ENCODE measurements at places on chromosomes 11 and 22.
A peak's percentile ranks its signal among the peaks of the same experiment; 100 is the strongest.

- no peak for DNase-seq
Observed at GRCh38 chr11:62399878-62400266, 19.0 kb upstream of the SCGB1A1 start.

DNA sequence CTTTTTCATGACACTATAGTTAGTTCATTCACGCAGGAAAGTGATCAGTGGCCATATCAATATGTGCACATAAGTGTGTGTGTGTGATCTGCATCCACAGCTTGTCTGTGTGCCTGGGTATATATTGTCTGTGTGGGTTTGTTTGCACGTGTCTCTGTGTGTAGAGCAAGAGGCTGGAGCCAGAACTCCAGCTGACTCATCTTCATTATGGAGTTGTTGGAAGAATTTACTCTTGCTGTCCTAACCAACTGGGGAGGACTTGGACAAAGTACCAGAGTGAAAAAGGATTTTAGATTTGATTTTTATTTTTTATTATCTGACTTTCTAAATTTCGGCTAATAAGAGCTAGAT lies 63.9 kb downstream of the TP53I11 start:
- no peak for DNase-seq

DNA sequence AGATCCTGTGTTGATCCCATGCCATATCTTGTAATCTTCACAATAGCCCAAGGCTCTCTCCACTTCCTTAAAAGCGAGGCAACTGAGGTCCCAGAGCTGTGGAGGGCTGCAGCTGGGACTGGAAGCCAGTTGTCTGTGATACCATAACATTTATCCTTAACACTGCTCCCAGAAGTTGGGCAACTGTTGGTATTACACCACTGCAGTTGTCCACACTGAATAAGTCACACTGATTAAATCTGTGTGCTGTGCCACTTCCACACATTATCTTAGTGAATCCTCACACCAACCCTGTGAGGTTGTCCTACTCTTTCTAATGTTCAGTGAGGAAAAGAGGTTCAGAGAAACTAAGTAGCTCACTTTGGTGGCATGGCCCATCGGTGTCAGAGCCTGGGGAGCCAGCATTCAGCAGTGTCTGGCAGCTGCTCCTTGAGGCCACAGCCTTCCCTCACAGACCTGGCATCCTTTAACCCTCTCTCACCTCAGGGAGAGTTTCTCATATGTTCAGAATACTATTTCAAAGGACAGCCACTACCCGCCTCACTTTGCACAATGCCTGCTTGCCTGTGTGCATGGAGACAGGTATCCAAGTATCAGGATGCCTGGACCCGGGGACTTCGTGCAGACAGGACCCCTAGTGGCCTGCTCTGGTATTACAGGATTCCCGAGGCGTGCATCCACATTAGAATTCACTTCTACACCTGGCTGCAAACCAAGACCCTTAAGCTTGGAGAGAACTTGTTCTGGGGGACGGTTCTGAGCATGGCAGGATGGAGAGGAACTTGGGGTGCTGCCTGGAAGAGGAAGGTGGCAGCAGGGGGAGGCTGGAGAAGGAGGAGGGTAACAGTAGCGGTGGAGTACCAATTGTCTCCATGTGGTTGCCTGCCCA lies 221.9 kb upstream of the TBCEL start:
- peak; percentile 25 for DNase-seq

- DNase-seq = no peak
Observed at GRCh38 chr11:94926698-94927237, 46.6 kb downstream of the CWC15 start.

- DNase-seq = no peak
Observed at GRCh38 chr11:108694846-108695245, 30.0 kb downstream of the DDX10 start.

- no peak for DNase-seq
Observed at GRCh38 chr11:73121692-73122091, 20.4 kb downstream of the FCHSD2 start.

DNA sequence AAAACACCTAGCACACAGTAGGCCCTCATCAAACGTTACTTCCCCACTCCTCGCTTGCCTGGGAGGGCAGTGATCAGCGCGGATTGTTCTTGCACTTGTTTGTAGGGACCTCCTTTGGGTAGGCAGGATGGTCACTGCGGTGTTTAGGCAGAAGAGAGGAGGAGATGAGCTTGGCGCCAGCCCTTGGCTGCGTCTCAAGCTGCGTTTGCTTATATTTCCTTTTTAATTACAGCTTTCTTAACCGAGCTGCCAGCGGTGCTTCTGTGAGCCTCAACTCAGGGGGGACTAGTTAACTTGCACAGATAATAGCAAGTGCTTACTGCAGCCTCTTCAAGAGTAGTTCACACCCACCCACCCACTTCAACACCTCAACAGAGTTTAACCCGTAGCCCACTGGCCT lies 15.1 kb downstream of the IFT27 start:
- no peak for DNase-seq

GRCh38 chr22:49786976-49787706 lies 40.5 kb downstream of the BRD1 start:
- no peak for DNase-seq

- no peak for DNase-seq
Observed at GRCh38 chr11:17547051-17547577, at the start of gene OTOG. OTOG (plus strand) TSS chr11:17547259; CDS start chr11:17547373, 114 bp downstream.

DNA sequence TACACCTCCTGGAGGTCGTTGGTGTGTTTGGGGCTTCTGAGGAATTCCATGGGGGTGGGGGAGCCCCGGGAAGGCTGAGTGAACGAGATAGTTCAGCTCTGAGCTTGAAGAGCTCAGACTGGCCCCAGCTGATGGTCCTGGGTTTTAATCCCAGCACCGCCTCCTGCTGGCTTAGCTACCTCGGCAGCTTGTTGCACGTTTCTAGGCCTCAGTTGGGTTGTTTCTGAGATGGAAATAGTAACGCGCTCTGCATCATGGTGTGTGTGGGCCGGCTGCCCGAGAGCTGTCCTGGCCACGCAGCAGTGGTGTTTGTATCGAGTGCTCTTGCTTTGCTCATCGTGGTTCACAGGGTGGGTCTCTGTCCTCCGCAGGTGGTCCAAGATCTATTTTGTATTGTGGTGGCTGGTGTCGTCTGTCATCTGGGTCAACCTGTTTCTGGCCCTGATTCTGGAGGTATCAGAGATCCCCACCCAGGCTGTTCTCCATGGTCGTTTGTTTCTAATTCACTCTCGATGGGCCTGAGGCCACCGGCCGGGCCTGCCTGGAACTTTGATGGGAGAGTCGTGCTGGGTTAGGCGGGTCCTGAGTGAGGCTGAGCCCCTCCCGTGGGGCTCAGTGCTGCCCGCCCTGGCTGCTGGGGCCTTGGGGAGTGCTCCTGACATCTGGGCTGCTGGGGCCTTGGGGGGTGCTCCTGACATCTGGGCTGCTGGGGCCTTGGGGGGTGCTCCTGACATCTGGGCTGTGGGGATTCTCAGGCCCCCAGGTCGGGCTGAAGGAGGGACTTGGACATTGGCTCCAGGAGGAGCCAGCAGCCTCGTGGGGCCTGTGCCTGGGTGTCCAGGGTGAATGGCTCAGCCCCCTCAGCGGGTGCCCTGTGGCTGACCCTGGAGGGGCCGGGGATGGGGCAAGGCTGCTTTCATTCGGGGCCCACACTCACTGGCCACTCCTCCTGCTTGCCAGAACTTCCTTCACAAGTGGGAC lies 37.7 kb downstream of the TPCN2 start:
- no peak for DNase-seq

GRCh38 chr11:122170815-122171475 lies 54.9 kb upstream of the BLID start:
- DNase-seq = no peak

DNA sequence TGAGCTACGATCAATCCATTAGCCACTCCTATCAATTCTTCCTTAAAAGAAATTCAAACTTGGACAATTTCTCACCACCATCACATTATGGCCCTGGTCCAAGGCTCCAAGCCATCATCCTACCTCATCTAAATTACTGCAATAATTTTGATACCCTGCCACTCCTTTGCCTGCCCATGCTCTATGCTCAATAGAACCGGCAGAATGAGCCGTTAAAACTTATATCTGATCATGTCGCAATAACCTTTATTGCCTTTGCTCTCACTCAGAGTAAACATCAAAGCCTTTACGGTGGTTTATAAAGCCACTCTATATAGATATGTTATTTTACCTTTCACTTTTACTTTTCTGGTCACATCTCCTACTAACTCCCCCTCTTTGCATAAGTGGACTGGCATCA lies 2392.1 kb upstream of the RAG2 start:
- no peak for DNase-seq

GRCh38 chr22:30675436-30675835 lies 7.8 kb upstream of the DUSP18 start:
- no peak for DNase-seq

DNA sequence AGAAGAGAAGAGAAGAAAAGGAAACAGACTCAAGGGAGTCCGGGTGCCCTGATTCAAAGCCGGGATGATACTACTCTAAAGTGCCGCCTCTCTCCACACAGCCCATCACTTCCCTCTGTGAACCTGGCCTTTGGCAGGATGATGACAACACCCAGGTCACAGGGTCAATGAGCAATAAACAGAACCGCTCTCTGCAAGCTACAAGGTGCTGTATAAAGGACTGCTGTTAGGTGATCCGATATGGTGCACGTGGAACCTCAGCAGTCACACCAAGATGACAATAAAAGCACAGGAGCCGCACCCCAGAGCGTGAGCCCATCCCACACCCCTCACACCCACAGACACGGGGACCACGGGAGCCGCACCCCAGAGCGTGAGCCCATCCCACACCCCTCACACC lies 10.7 kb downstream of the TTLL1 start:
- no peak for DNase-seq

GRCh38 chr11:88402192-88402715 lies 64.7 kb upstream of the CTSC start:
- no peak for DNase-seq

DNA sequence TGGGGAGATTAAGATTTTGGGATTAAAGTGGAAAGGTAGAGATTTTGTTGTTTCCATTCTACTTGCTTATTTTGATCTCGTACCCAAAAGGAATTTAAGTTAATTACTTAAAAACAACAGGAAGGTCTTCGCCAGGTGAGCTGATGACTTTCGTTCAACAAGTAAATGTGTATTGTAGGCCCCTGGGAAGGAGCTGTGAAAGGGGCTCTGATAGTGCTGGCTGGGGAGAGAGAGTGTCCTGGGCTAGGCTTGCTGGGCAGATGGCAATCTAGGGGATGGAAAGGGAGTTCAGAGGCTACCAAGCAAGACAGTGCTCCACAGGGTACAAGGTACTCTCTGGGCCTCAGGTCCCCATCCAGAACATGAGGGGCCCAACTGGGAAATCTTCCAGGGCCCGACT lies 189.4 kb downstream of the CEP164 start:
- DNase-seq = no peak

GRCh38 chr11:69770540-69770939 lies 4.6 kb downstream of the FGF4 start:
- DNase-seq = no peak

DNA sequence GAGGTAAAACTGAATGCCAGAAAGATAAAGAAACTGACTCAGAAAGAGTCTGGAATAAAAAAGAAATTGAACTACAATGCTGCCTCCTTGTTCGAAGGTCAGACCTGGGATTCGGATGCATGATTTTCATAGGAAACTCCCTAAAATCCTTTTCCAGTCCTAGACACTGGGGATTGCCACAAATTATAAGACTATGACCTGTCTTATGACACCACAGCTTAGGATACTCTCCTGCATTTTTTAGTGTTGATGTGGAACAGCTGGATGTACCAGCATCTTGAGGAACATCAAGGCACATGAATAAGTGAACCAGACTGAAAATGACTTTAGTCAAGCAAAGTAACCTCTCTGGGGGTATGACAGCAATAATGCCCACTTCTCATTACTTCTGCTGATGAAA lies 9.0 kb downstream of the KIRREL3 start:
- no peak for DNase-seq

GRCh38 chr11:34150494-34151151 lies 45.2 kb downstream of the NAT10 start:
- DNase-seq = no peak

DNA sequence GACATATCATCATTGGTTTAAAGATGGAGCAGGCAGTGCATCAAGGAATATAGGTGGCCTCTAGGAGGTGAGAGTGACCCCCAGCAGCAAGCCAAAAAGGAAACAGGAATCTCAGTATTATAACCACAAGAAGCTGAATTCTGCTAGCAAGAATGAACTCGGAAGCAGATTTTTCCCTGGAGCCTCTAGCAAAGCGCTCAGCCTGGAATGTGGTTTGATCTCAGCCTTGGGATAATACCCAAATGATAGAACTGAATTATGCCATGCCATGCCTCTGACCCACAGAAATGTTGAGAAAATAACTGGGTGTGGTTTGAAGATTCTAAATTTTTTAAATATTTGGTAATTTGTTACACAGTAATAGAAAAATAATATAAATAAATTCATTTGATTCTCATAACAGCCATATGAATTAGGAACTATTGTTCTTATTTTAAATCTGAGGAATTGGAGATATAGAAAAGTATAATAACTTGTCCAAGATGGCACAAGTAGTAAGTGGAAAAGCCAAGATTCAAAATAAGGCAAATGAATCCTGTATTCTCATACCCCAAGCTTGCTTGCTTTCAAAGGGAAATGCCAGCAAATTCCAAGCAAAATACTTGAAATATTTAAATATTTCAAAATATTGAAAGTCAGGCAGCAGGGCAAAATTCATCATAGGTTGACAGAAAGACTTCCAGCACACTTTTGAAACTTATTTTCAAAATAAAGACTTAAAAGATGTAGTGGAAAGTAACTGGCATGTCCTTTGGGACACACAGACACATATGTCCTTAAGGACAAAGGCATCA lies 567.4 kb downstream of the KCNA4 start:
- DNase-seq = no peak

- no peak for DNase-seq
Observed at GRCh38 chr11:33630936-33631748, 69.5 kb downstream of the C11orf91 start.

- DNase-seq = no peak
Observed at GRCh38 chr22:43885786-43886185, 6.0 kb downstream of the PNPLA5 start.

GRCh38 chr11:125402435-125402834 lies 93.6 kb downstream of the FEZ1 start:
- DNase-seq = no peak

GRCh38 chr11:102630598-102631448 lies 5.7 kb upstream of the MMP20 start:
- DNase-seq = no peak

DNA sequence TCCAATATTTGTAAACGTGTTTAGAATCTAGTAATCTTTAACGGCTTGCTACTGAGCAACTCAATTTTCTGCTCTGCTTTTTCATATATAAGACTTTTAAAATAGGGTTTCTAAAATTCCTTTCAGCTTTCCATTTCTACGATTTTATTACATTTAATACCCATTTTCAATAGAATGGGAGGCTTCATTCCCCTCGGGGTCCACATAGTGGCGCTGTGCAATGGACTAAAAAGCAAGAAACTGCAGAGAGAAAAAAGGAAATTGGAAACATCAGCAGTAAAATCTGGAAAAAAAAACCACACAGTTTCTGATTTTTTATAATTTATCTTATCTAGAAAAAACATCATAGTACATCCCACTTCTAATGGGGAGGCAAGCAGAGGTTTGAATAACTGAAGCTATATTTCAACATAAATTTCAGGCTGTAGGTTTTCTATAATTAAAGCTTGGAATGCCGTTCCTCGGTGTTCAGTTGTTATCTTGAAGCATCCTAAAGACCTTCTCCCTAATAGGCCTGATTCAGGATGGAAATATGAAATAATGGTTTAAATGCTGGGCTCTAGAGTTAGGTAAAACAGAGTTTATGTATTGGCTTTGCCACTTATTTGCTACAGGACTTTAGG lies 18.7 kb upstream of the JHY start:
- no peak for DNase-seq

GRCh38 chr11:45173064-45173463 lies 26.6 kb downstream of the PRDM11 start:
- DNase-seq = no peak

- DNase-seq = no peak
Observed at GRCh38 chr11:69394234-69394868, 87.1 kb upstream of the LINC01488 start.

Data from stimulated activated CD4-positive, alpha-beta T cell treated with anti-CD3 and anti-CD28 coated beads, Interleukin-15, amount 100 ng/mL, for 48 hours (primary cell).